ENCODE measurements at places on chromosomes 3 and 15.
A peak's percentile ranks its signal among the peaks of the same experiment; 100 is the strongest.

GRCh38 chr3:47008234-47008796 is 28.8 kb downstream of the NBEAL2 start:
- DNase-seq = no peak

GRCh38 chr15:41940441-41940857 is 31.9 kb downstream of the EHD4 start:
- peak; percentile 81 for DNase-seq

DNA sequence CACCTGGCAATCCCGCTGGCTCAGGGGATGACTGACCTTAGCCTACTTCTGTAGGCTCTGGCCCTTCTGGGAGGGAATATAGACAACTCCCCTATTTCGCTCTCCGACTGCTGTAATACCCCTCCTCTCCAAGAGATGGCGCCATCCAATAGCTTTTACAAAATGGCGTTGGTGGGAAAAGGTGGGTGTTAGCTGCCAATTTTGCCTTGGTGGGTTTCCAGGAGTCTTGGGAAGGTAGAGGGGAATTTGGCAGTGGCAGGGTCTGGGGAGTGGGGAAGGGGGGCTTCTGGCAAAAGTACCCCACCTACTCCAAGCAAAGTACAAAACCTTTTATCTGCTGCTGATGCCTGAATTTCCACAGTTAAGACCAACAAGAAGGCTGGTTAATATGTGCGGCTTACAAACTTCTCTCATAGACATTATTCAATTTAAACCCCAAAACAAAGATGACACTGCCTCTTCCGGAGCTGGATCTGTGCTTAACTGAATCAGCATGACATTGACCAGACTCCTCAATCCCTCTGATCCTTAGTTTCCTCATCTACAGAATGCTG is 62.1 kb downstream of the RASGRF1 start:
- DNase-seq = no peak

GRCh38 chr3:23623844-23624243 is 181.9 kb upstream of the UBE2E1 start:
- DNase-seq = no peak

- peak; percentile 90 for DNase-seq
These were observed 18.7 kb upstream of the HDAC11 start for GRCh38 chr3:13461169-13462124.
